ENCODE measurements at places on chromosomes 1 and 21. TPM values are rescaled to one million over a fixed set of nuclear protein-coding genes. Genes with fewer than 3 reads are reported as not detected.

GRCh38 chr1:63557365-63557987, 34.2 kb downstream of the EFCAB7 start:
- H3K27ac ChIP-seq = no peak overlapping the region
- H3K36me3 ChIP-seq = no peaks in the 10 kb centered on the region

IGSF3 gene
- polyA plus RNA-seq = 3.6 TPM

CDA gene
- polyA plus RNA-seq = 0.11 TPM

COP1 gene
- 13.2 TPM for polyA plus RNA-seq

HMGN1 gene
- 219 TPM for polyA plus RNA-seq
